ENCODE measurements at places on chromosomes 7 and 10.
A peak's percentile ranks its signal among the peaks of the same experiment; 100 is the strongest.

- no peak for DNase-seq
Observed at GRCh38 chr7:978049-978346, 2.6 kb upstream of the COX19 start.

GRCh38 chr10:125025341-125025740 lies 83.4 kb downstream of the ZRANB1 start:
- DNase-seq = no peak

GRCh38 chr10:14171336-14171735 lies 159.4 kb downstream of the FRMD4A start:
- no peak for DNase-seq

DNA sequence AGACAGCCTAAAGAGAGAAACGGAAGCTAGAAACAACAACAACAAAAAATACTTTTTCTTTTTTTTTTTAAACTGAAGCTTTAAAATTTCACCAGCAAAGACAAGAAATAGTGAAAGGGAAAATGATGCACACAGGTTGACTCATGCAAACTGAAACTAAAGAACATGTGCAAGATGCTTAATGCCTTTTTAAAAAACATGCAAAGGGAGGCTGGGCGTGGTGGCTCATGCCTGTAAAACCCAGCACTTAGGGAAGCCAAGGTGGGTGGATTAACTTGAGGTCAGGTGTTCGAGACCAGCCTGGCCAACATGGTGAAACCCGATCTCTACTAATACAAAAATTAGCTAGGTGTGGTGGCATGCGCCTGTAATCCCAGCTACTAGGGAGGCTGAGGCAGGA lies 15.1 kb upstream of the CUBN start:
- DNase-seq = peak; percentile 49

DNA sequence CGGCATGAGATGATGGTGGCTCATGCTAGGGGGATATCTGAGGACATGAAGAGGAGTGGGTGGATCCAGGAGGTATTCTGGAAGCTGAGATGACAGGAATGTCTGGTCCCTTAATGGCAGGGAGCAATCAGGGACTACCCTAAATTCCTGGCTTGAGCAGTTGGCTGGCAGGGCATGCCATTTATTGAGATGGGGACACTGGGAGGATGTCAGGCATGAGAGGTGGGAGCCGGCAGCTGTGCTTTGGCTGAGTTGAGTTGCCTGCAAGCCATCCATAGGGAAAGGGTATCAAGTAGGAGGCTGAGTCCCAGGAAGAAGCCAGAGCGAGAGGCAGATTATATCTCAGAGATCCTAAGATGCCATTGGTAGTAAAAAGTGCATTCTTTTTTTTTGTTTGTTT lies 69.6 kb downstream of the COL26A1 start:
- DNase-seq = no peak

DNA sequence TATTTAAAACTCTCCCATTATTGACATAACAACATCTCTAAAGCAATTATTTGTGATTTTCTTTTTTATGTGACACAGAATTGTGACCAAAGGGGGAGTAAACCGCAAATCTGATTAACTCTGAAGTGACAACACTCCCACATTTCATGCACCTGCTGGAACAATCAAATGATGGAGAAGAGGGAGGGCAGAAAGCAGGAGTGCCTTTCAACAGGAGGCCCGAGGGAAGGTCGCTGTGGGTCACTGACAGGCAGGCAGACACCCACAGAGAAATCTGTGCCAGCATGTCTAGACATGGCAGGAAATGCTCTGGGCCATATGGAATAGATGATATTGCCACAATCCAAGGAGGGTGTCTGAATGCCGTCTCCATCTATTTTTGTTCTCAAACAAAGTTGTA lies 247.3 kb downstream of the DOCK4 start:
- no peak for DNase-seq

- DNase-seq = no peak
Observed at GRCh38 chr10:86671985-86672710, 3.8 kb downstream of the LDB3 start.

DNA sequence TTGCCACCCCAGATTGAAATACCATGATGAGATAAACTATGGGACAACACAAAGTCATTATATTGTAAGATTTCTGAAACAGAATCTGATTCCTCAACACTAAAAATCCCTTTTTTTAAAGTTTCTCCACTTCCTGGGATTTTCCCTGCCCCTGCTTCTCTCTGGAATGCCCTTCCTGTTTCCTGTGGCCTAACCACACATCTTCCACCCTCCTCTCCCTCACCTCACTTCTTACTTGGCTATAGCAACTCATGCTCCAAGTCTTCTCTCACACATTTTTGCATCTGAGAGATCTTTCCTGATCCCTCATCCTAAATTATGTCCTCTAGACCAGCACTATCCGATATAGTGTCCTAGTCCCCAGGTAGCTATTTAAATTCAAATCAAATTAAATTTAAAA lies 4.1 kb upstream of the RELN start:
- no peak for DNase-seq

- no peak for DNase-seq
Observed at GRCh38 chr7:21125297-21125696, 302.6 kb upstream of the SP4 start.

DNA sequence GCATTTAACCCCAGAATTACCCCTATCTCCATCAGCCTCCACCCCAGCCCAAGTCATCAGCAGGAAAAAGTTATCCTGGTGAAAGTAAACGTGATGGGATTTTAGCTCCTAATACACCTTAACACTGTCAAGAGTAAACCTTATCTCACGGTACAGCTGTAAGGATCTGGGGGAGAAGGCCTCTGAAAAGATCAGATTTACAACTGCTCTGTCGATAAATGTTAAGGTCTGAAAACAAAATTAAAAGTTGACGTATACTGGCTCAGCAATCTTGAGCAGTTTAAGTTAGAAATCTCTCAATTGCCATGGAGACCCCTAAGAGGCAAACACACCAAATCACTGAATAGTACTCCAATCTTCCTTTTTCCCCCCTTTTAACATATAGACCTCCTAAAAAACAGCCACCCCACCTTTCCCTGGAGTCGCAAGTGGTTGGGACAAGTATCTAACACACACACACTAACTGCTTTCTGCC lies 6.1 kb downstream of the SKAP2 start:
- DNase-seq = no peak

GRCh38 chr7:42527004-42527403 lies 290.0 kb upstream of the GLI3 start:
- DNase-seq = no peak

DNA sequence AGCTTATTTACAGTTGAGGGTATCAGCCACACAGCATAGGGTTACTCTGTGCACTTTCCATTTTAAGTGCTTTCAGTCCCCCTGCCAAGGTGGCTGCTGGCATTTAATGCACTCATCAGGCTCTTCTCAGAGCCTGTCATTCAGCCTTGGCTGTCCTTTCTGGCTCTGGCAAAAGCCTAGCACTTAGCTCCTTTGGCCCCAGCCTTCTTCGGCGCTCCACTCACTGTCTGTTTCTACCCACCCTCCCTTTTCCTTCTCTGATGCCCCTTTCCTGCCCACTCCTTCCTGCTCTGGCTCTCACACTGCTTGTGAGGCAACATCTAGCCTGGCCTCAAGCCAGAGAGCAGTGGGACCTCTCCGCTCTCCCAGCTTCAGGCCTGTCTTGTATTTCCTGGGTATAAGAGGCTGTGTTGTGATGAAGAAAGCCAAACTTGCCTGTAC lies 60.2 kb downstream of the WIPF3 start:
- no peak for DNase-seq

- DNase-seq = no peak
Observed at GRCh38 chr7:69232445-69233376, 365.6 kb upstream of the AUTS2 start.

DNA sequence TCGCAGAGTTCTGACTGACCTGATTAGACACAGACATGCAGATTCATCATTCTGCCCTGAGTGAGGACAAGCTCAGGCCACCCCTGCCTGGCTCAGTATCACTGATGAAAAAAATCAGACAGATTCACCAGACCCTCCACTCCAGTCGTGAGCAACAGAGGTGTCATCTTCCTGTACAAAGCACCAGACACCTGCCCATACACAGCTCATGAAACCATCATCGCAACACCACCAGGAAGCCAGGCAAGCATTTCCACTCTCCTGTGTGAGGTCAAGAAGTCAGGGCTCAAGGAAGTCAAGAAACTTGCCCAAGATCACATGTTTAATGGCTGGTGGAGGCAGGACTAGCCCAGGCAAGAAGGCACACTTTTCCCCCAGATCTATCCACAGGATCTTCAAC lies 163.0 kb downstream of the CALN1 start:
- no peak for DNase-seq

DNA sequence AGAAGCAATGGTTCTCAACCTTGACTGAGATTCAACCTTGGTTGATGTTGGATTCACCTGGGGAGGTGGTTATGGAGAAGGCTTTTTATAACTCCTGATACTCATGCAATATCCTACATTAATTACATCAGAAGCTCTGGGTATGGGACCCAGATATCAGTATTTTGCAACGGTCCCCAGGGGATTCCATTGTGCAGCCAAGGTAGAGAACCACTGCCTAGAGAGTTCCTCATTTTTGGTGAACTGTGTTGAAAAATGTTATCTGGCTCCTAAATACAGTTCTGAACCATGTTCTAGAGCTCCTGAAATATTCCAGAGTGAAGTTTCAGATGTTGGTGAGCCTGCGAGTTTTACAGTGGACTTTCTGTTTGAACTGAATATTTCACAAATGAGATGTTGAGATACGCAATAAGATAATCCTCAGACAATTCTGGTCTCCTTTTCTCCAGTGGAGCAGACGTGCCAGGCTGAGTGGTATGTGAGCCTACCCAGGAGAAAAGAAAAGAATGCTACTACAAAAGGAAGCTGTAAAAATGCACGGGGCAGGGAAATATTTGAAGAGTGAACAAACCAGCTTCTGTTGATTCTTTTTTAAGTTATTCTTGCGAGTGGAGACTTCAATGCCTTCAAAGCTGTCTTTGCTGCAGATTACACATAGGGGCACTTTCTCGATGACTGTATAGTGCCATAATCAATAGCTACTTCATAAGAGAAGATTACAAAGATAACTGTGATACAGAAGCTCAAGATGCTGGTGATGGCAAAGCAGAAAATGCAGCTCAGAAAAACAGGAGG lies 13.6 kb upstream of the C10orf120 start:
- DNase-seq = no peak

- DNase-seq = no peak
Observed at GRCh38 chr10:43341450-43341849, 30.0 kb upstream of the FXYD4 start.

DNA sequence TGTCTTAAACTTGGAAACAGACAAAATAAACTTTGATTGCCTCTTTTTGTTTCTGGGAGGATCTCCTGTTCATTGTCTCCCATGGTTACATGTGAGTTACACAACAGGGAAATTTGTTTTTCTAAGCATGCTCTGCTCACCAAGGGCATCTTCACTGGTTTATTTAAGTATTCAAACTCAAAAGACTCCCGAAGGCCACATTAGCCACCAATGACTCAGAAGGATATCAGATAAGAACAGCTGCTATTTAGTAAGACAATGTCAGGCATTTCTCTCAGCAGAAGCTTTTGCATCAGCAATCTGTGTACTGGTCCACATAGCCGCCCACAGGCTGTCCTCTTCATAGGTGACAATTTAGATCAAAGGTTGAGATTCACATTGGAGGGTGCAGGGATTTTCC lies 19.3 kb downstream of the OR6B1 start:
- DNase-seq = no peak

Measured in activated CD4-positive, alpha-beta T cell treated with anti-CD3 and anti-CD28 coated beads for 24 hours (primary cell).